Muscle of leg (tissue), 16 donors: ENCODE measurements at places on chromosomes 5 and 9.

- DNase-seq: peak; percentile 67
These were observed 84.8 kb upstream of the ITGA1 start for GRCh38 chr5:52702877-52703276.

GRCh38 chr5:56845904-56846480 is 30.6 kb downstream of the MAP3K1 start:
- no peak for DNase-seq

GRCh38 chr5:34790069-34790468 is 48.9 kb upstream of the TTC23L start:
- DNase-seq: no peak

DNA sequence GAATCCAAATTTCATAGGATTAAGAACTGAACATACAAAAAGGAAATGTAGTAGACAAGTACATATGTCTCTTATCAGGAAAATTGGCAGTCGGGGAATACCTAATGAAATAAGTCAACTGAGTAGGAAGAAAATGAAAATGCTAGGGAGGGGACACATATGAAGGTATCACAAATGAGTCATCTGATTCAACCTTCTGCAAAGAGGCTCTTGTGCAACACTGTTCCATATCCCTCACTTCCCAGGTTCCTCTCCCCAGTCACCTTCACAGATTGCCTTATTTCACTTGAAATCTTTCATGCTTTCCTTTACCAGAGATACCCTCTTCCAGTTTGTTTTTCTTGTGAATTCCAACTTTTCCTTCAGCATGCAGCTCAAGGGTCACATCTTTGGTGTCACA is 139.0 kb downstream of the RFX3 start:
- DNase-seq: no peak

- DNase-seq: no peak
These were observed 108.1 kb downstream of the CACNA1B start for GRCh38 chr9:137985637-137986071.

- peak; percentile 55 for DNase-seq
These were observed 142.9 kb downstream of the SLCO4C1 start for GRCh38 chr5:102153003-102153759.

DNA sequence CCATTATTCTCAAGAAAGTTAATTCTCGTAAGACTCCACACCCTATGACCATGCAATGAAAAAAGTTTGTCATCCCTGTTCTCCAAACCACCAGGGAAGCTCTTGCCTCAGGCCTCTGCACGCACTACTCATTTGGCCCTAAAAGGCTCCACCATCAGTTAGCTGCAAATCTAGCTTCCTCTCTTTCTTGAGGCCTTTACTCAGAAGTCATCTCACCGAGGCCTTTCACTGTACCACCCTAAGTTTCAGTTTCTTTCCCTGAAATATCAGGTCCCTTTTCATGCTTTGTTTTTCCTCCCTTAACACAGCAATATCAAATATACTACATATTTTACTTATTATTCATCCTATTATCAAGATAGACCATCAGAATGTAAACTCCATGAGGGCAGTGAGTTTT is 39.1 kb downstream of the OXCT1 start:
- DNase-seq: no peak

GRCh38 chr5:156694598-156694997 is 155.5 kb upstream of the PPP1R2B start:
- DNase-seq: no peak
